ENCODE measurements at places on chromosomes 13 and 19. TPM values are rescaled to one million over a fixed set of nuclear protein-coding genes. Genes with fewer than 3 reads are reported as not detected.

CAPNS1 gene
- total RNA-seq, result 579 TPM

GRCh38 chr13:114219392-114219791 is 15.3 kb upstream of the CDC16 start:
- no peaks in the 10 kb centered on the region for H3K36me3 ChIP-seq
- H3K4me3 ChIP-seq, result no peak overlapping the region
- H3K27ac ChIP-seq, result no peak overlapping the region
- peaks cover 6% of the 10 kb centered on the region for H3K27me3 ChIP-seq
- DNase-seq, result no peak

DNA sequence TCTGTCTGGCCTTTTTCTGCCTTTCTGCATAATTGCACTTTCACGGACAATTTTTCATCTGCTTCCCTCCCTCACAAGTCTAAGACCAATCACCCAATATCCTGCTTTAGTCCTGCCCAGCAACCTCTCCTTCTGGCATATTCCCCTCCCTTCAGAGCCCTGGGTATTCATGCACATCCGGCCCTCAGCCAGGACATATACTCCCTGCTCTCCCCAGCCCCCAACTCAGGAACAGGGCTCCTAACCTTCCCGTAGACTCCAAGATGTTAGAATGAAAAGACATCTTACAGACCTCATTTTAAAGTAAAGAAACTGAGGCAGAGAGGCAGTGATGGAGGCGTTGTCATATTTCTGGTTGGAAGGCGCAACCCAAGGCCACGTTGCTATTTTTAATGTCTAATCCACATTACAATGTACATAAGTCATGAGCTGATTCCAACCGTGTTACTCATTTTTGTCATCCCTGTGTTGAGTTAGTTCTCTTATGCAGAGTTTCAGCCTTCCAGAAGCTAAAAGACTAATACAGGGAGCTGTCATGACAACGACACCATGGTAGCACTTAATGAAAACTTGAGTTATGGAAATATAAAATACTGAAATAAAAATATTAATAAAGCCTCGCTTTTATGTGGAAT is 209.2 kb downstream of the TSHZ3 start:
- H3K4me3 ChIP-seq, result no peak overlapping the region
- peak; percentile 9 for DNase-seq
- H3K4me1 ChIP-seq, result peaks cover 15% of the 10 kb centered on the region
- no peak overlapping the region for H3K27ac ChIP-seq
- H3K27me3 ChIP-seq, result no peaks in the 10 kb centered on the region

- H3K36me3 ChIP-seq, result no peaks in the 10 kb centered on the region
- no peak overlapping the region for H3K4me3 ChIP-seq
- no peak for DNase-seq
- no peaks in the 10 kb centered on the region for H3K4me1 ChIP-seq
- no peaks in the 10 kb centered on the region for H3K27me3 ChIP-seq
These were observed 71.4 kb downstream of the ALOX5AP start for GRCh38 chr13:30806784-30807183.

All from A673 (cell line).